ENCODE measurements at places on chromosomes 4 and X.
A peak's percentile ranks its signal among the peaks of the same experiment; 100 is the strongest.

DNA sequence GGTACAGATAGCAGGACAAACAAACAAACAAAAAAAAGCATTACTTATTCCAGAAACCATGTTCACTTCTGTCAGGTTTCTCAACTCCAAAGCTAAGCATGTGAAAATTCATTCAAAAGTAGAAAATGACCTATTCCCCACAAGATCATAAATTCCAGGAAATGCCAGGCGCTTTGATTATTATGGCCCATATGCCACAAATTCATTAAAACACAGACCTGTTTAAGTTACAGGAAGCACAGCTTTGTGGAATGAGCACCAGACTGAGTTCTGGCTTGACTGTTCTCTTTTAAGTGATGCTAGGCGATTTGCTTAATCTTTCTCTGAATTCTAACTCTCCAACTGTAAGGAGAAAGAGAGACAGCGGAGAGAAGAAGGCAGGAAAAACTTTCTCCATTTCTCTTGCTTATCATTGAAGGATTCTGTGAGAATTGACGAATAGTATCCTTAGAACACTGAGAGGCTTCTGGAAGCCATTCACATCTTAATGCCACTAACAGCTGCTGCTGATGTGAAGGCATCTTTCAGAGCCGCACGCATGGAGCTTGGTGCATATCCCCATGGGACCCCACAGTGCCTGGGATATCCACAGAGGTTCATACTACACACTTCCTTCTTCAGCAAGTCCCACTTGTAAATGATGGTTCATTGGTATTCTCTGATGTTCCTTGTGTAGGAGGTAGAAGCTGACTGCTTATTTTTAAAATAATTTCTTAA lies 138.0 kb downstream of the ZNF674 start:
- DNase-seq = no peak

DNA sequence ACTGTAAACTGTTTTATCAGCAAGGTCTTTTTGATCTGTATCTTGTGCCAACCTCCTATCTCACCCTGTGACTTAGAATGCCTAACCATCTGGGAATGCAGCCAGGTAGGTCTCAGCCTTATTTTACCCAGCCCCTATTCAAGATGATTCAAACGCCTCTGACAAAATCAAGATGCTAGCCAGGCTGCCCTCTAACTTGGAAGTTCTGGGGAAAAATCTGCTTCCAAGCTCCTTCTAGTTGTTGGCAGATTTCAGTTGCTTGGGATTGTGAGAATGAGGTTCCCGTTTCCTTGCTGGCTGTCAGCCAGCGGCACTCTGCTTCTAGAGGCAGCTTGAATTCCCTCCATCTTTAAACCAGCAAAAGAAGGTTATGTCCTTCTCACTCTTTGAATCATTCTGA lies 34.7 kb downstream of the LUZP4 start:
- peak; percentile 22 for DNase-seq

DNA sequence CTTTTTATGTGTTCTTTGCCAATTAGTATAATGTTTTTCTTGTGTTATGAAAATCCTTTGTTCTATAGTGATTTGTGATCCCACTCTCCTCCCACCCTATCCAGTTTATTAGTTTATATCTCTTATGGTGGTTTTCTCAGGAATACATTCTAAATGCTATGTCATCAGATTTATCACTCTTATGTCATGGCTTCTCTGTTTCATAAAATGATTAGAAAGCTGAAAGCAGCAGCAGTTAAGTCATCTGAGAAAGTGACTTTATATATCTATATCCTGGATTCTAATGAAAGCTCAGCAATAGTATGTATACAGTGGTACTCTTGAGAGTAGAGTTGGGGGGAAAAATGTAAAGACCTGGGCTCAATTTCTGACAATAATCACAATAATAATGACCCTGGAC lies 41.2 kb downstream of the NCAPG start:
- DNase-seq = no peak

- peak; percentile 43 for DNase-seq
Measured at GRCh38 chrX:19347916-19348315, 4.2 kb downstream of the PDHA1 start.

DNA sequence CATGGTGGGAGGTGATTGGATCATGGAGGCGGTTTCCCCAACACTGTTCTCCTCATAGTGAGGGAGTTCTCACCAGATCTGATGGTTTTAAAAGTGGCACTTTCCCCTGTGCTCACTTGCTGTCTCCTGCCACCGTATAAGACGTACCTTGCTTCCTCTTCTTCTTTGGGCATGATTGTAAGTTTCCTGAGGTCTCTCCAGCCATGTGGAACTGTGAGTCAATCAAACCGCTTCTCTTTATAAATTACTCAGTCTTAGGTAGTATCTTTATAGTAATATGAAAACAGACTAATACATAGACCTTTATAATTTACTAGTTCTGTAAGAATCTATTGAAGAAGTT lies 82.5 kb upstream of the PITX2 start:
- DNase-seq = no peak

DNA sequence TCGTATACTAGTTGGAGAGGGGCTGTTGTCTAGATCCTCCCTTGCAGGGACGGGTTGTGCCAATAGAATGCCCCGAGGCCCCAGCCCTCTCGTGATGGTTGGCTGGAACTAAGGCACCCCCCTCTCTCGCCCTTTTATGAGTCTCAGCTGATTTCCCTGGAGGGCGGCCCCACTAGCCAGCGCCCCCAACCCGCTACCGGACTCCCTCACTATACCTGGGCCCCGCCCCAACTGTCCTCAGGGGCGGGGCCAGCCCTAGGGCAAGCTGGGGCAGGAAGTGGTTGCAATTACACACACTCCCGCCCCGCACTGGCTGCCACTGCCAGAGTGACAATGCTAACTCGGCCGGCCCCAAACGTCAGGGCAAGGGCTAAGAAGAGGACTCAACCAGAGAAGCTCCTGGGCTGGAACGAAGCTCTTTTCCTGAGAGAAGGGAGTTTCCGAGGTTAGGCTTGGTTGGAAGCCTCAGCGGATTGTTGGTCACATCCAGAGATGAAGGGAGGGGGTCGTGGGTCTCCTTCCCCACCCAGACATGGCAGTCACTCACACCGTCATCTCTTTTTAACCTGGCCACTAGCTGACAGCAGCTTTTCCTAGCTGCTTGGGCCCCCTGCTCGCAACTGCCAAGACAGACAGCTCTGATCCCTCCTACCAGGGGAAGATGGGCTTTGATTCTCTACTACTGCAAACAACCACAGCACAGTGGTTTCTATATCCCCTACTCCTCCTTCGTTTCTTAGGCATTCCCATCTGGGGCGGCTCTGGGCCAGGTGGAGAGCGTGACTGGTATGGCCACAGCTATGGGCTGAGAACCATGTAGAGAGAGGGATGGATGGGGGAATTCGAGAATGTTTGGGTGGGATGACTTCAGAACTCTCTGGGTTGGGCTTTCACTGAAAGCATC lies 21.0 kb upstream of the BCORL1 start:
- peak; percentile 13 for DNase-seq
